ENCODE measurements at places on chromosomes 5 and 9.

GRCh38 chr9:20563917-20564316 is 58.4 kb downstream of the MLLT3 start:
- no peak for DNase-seq

DNA sequence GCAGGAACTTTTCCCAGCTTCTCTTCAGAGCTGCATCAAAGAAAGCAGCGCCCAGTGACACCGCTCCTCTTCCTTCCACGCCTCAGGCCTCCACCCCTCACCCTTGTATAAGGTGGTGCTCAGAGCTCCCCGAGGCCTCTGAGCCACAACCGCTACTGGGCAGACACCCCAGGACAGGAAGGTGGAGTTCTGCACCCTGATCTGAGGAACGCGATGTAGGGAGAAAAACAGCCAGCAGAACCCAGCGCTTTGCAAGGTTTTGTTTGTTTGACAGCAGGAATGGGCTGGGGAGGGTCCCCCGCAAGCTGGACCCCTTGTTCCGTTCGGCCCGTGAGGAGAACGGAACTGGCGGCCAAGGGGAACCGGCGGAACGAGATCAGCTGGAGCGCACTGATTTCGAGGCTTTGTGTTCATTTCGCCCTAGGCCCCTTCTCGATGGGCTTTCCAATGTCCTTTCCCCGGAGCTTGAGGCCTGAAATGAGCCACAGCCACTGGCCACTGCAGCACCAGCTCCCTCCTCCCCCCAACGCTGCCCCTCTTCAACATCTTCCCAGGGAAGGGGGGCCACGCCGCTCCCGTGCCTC is 4.1 kb downstream of the EDF1 start:
- DNase-seq, result no peak

GRCh38 chr9:88586452-88586851 is 51.5 kb downstream of the NXNL2 start:
- no peak for DNase-seq

DNA sequence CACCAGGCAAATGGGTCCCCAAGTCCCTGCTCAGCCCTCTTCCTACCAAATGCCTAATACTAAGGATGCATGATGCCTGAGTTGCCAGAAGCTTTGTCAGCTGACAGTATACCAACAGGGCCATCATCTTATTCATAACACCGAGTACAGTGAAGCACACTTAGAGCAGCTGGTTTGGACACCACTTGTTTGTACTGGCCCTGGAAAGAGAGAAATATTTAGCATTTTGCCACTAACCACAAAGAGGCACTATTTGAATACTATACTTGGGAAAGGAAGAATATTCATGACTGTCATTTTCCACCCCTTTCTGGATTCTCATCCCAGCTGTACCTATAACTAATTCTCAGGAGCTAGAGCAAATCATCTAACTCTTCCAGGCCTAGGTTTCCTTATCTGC is 364.4 kb upstream of the KIF2A start:
- no peak for DNase-seq

- DNase-seq, result no peak
Measured at GRCh38 chr5:30103052-30103451, 1090.4 kb upstream of the CDH6 start.

All from stimulated activated CD8-positive, alpha-beta memory T cell treated with anti-CD3 and anti-CD28 coated beads, Interleukin-4, amount 100 ng/mL, for 4 hours (primary cell).